ENCODE measurements at places on chromosomes 3 and 15.

GRCh38 chr15:73004462-73004861 is 47.8 kb upstream of the NEO1 start:
- DNase-seq: no peak

GRCh38 chr3:24264748-24265158 is 229.9 kb downstream of the THRB start:
- DNase-seq: no peak

- no peak for DNase-seq
Measured at GRCh38 chr3:158743664-158744566, 11.7 kb upstream of the RARRES1 start.

DNA sequence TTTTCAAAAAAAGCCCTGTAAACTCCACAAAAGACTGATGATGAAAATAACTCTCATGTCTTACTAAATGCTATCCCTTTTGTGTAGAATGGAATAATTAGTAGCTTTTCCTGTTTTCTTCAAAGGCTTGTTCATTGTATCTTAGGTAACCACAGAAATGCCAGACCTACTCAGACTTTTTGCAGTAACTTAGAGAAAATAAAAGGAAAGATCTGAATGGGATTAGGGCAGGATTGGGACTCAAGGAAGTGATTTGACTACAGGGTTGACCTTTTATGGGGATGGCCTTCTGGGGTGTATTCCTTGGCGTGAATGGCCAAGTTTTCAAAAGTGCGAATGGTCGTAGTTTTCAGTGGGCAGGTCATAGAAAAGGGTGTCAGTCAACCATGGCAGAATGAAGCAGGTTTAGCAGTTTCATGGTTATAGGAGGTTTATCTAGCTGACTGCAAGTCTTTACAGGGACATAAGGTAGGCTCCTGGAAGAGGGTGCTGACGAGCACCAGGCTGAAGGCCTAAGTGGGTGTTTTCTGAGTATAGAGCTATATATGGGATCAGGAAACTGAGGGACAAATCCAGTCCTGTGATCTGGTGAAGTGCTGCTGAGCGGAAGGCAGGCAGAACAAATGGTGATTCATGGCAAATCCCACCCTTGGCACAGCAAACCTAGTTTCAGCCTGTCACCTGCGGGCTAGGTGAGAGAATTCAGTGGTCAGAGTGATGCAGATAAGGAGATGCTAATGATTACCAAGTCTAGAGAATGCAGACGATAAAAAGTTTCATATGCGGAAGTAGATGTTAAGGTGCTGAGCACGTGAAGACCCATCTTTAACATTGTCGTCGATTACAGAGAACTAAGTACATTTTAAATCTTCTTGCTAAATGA is 46.4 kb downstream of the IL1RAP start:
- no peak for DNase-seq

DNA sequence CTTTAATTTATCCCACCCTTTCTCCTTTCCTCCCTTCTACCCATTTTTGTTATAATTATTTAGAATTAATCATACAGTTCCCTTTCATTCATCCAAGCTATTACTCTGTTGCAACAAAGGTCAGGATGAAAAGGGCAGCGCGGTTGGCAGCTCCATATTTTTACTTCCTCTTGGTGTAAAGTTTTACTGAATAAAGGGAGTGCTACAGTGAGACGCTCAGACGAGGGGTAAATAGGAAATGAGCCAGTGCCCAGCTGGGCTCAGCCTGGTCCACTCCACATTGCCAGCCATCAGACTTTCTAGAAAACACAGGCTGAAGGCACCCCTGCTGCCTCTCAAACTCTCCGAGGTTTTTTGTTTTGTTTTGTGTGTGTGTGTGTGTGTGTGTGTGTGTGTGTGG is 21.9 kb upstream of the ZBTB38 start:
- DNase-seq: no peak

DNA sequence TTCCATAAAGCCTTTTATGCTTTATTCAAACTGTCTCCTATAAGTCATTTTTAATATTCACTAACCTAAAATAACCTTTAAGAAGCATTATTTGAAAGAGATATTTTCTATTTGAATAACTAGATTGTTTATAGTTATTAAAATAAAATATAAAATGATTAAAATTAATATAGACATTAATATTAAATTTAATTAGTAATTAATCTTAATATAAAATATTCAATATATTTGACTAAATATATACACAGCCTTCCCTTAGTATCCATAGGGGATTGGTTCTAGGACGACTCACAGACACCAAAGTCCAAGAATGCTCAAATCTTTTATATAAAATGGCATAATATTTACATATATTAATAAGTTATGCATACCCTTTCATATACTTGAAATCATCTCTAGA is 1014.1 kb downstream of the TBL1XR1 start:
- DNase-seq: no peak

Data from epithelial cell of proximal tubule (primary cell).